ENCODE measurements at places on chromosomes 1 and 21.

GRCh38 chr1:214552174-214552608 lies 789 bp upstream of the PTPN14 start:
- DNase-seq = no peak

GRCh38 chr1:201715351-201715750 lies 113.6 kb upstream of the IPO9 start:
- no peak for DNase-seq

DNA sequence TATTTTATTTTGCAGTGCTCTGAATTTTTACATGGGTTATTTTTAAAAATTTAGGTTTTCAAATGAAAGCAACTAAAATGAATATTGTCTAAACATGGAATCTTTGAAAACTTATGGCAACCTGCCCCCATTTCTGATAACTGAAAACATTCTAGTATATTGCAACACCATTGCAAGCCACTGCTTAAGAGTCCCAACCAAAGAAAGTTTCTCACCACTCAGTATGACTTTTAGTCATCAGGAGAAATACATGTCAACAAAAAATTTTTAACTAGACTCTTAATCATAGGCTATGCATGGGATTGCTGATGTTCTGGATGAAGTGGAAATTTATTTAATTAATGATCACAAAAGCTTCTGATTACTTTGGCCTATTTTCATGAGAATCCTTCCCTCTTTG lies 112.1 kb downstream of the TNFSF18 start:
- no peak for DNase-seq

- DNase-seq = peak; percentile 76
Observed at GRCh38 chr1:91851130-91852010, 34.6 kb downstream of the TGFBR3 start.

DNA sequence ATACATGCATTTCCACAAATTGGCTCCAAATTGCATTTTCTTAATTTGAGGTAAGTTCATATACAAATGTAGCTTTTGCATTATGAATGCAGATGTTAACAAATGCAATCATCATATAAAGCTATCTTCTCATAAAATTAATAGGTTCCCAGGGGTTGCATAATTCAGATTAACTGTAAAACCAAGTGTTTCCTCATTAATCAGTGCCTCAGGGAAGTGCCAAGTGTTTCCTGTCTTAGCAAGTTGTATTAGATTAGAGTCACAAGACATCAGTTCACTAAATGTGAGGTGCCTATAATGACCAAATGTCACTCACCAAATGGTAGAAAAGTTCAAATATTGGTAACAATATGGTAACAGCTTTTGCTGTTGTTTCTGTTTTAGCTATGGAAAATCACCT lies 140.8 kb downstream of the PTGER3 start:
- no peak for DNase-seq

GRCh38 chr1:30735124-30735523 lies 11.7 kb upstream of the MATN1 start:
- DNase-seq = no peak

DNA sequence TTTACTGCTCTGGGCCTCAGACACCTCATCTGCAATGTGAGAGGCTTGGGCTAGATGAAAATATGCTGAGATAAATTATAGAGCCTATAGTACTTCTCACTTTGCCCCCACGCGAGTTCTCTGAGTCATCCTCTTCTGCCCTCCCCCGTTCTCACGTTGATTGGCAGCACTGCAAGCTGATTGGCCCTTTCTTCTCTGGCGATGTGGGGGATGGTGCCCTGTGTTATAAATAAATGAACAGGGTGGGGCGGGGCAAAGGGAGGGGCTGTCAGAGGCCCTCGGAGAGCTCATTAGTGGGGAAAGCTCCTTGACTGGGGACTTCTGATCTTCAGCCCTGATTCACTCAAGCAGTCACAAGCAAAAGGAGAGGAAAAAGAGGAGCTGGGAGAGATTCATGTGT lies 64.3 kb upstream of the ZC3H12A start:
- no peak for DNase-seq
